ENCODE measurements at places on chromosomes 6 and 20. TPM values are rescaled to one million over a fixed set of nuclear protein-coding genes. Genes with fewer than 3 reads are reported as not detected.
A peak's percentile ranks its signal among the peaks of the same experiment; 100 is the strongest.

DNA sequence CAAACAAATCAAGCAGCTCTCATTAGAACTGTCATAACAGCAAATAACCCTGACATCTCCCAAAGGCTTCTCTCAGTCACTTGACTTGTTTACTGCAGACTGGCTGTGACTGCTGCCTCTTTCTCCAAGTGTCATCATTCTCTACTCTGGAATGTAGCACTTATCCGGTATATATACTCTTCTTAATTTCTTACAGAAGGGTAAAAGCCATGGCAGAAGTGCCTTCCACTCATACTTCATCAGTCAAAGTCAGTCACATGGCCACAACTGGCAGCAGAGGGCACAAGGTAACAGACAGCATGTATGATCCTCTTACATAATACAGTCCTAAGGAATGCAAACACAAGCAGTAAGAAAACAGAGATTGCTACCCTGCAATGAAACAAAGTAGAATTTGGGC, 9.3 kb downstream of the NAPB start:
- peak; percentile 17 for DNase-seq

GRCh38 chr6:122886481-122886880, 97.4 kb downstream of the SMPDL3A start:
- no peak for DNase-seq

The TREML2 gene
- not detected for polyA plus RNA-seq

- no peak for DNase-seq
These were observed 741.4 kb downstream of the HACE1 start for GRCh38 chr6:104118274-104118673.

GRCh38 chr6:163405412-163406309, 8.9 kb upstream of the QKI start:
- DNase-seq: no peak

DNA sequence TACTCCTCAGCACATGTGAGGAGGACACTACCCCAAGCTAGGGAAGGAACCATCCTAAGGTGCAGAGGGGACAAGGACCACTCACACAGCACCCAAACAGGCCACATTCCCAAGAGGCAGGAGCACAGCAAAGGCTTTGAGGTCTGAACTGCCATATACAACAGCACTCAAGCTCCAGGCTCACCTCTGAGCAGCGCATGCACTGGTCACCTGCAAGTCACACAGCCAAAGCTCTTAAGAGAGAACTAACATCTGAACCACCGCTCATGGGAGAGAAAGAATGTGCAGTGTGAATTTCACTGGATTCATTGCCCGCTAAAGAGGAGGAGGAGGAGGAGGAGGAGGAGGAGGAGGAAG, 31.0 kb downstream of the NPEPL1 start:
- DNase-seq: no peak

- DNase-seq: peak; percentile 89
These were observed 38.0 kb upstream of the NR2E1 start for GRCh38 chr6:108127826-108128225.

DNA sequence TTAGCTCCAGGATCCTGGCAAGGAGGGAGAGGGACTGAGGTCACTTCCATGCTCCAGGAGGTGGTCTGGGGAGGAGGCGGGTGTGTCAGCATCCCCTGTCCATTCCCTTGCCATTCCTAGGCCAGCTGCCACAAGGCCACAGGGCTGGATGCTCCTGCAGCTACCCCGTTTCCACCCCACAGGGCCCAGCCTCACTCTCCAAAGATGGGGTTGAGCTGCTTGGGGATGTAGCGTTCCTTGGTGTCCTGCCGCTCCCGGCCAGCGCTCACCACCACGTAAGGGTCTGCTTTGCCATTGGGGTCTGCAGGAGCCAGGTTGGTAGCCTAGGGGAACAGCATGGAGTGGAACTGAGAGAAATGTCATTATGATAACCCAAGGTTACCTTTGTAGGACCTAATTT, 23.0 kb downstream of the ERGIC3 start:
- DNase-seq: no peak

GRCh38 chr6:157368359-157369049, 12.5 kb upstream of the ZDHHC14 start:
- DNase-seq: no peak

- peak; percentile 74 for DNase-seq
These were observed 36.2 kb upstream of the MRPS18A start for GRCh38 chr6:43723737-43724295.

DNA sequence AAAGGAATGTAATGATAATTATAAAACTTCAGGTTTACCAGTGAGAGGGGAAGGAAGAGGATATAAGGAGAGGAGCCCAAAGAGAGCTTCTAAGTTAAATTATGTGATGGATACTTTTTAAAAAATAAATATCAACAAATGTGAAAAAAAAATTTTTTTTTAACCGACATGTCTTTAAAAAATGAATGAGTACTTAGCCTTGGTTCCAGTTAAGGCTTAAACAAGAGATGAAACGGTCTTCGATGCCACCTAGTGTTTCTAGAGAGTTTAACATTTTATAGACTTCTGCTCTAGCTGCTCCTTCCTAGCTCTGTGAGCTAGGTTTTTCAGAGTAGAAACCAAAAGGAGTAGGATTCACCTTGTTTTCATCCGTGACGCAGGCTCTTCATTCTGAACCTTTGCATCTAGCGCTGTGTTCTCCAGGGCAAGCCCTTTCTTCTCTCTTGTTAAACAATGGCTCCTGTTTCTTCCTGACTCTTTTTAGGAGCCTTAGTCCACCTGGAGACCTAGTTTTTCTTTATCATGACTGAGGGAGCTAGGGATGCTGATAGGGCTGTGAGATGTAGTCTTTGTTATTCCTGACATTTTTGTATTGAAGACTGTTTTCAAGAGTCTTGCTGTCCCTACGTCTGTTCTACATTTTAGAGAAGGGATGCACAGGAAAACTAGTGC, 42.4 kb upstream of the GNRH2 start:
- peak; percentile 80 for DNase-seq

DNA sequence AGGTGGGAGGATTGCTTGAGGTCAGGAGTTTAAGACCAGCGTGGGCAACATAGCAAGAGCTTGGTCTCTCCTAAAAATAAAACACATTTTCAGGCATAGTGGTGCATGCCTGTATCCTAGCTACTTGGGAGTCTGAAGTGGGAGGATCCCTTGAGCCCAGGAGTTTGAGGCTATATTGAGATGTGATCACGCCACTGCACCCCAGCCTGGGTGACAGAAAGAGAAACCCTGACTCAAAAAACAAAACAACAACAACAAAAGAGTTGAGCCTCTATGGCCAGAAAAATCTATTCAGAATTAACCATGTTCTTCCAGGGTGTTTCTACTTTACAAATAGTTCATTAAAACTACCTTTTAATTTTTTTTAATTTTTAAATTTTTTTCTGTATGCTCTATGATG, 60.6 kb downstream of the TIAM2 start:
- DNase-seq: no peak

DNA sequence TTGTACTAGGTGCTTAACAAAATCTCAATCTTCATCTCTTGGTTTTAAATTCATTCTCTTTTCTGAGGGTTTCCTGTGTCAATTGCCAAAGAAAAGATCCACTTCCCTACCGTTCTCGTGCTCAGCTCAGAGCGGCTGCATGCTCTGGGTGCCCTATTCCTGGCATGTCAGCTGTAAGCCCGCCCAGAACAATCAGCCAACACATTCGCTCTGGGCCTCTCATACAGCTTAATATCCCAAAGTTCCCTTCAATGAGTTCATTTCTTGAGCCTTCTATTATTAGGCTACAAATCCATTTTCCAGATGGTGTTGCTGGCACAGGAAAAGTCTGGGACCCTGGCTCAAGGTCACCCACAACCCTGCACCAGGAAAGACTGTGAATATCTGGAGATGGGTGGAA, 24.3 kb upstream of the LRFN2 start:
- DNase-seq: no peak

GRCh38 chr6:158414851-158415262, 102.6 kb downstream of the TULP4 start:
- DNase-seq: no peak

- DNase-seq: no peak
These were observed 286.6 kb downstream of the TENT5A start for GRCh38 chr6:81465859-81466258.

GRCh38 chr6:158048589-158048988, 66.9 kb downstream of the SYNJ2 start:
- DNase-seq: no peak

The MCHR2 gene
- not detected for polyA plus RNA-seq

The RPS18 gene
- 3,639 TPM for polyA plus RNA-seq

DNA sequence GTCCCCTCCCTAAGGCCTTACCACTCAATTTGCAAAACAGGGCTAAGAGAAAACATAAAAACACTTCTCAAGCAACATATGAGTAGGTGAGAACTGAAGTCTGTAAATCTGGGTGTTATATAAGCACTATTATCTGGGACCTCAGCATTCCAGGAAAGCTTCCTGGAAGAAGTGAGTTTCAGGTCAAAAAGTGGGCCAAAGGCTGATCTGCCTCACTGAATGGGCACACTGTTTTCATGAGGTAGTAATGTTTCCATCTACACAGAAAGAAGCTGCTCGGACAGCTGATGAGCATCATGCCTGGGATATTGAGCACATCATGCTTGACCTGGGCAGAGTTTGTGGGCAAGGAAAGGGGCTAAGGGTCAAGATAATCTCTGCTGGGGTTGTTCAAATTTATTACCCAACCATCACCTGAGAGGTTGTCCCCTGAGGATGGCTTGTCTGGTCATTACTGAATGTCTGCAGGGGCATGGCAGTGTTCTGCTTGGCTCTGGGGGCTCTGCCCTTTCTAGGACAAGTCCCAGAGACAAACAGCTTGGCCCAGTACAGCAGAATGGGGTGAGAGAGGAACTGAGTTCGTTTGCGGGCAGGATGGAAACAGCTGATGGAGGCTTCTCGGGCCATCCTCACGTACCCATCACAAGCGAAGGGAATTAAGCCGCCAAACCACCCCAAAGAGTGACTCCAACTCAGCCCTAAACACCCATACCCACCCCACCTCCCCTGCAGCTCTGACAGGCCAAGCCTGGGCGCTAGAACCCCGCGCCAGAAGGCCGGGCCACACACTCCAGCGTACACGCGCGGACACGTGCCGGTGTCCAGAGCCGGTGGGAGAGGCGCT, 1.2 kb upstream of the SYNJ2 start:
- DNase-seq: no peak

DNA sequence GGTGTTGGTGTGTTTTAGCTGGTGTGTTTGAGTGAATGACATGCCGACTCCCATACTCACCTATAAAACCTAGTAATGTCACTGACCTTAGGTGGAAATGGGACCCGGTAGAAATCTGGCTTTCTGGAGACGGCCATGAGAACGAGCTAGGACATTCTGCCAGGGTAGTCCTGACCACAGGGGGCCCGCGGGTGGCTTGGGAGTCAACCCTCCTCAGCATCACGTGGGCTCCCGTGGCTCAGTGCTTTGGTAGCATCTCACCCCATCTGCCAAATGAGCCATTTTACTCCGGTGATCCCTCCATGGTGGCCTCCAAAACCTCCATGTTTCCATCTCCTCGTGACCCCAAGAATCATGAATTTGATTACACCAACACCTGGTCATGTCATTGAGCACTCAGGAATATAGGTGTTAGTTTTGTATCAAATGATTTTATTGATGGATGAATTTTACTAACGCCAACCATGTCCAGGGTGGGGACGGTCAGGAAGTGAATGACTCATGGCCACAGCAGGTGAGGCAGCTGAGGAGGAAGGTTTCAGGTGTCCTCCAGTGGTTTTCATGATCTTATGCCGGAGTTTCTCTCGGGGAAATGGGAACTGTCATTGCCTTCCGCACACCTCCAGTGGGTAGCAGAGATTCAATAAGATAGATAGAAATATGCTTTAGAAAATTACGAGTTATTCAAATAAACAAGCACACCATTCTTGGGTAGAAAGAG, 195.0 kb downstream of the SYNDIG1 start:
- DNase-seq: no peak

The AIF1 gene
- polyA plus RNA-seq: not detected

- no peak for DNase-seq
These were observed 9.8 kb downstream of the SNPH start for GRCh38 chr20:1275919-1276318.

GRCh38 chr6:22952097-22952496, 382.7 kb downstream of the HDGFL1 start:
- DNase-seq: no peak

The BICRAL gene
- 3.3 TPM for polyA plus RNA-seq

DNA sequence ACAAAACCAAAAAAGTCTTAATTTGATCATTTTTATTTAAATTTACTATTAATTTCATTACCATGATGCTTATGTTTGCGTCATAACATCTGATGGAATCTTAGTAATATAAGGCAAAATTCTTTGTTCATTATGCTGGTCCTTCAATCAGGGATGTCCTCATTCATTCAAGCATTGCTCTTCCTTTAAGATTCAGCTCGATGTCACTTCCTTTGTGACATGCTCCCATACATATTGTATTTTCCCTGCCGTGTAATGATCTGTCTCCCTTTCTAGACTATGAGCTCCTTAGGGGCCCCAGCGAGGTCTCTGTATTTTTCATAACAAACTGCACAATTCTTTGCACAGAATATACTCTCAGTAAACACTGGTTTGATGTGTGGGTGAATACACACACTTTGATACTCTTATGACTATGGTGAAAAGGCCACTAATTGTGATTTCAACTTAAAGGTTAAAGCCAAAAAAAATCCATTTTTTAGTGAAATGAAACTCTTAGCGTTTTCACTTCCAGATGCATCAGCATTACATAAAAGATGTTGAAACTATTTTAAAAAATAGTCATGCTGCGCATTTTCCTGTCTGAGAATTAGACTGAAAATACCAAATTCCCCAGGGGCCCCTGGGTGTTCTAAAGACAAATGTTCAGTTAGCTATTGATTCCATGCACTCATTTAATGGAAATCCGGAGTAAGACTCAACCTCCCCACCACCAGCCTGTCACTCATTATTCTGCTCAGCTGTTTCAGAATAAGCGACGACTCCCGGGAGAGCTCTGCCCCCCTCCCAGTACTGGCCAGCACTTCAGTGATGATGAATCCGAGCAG, 169.7 kb downstream of the ATXN1 start:
- DNase-seq: no peak

DNA sequence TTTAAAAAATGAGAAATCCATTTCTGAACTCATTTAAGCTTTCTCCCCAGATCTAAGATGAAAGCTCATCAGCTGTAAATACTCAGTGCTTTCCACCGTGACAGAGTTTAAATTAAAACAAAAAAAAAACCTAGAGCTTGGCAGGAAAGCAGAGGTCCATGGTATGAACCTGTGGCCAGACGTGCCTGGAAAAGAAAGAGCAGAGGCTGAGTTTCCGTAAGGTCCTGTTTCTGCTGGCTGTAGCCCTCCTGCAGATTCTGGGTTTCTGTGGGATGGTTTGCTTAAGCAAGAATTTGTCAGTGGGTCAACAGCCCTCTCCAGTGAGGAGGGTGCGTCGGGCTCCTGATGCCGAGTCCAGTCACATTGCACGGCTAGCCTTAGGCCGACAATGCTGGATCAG, 383.2 kb downstream of the SAMD5 start:
- DNase-seq: no peak

The SOX18 gene
- polyA plus RNA-seq: 1.3 TPM

The TMEM200A gene
- not detected for polyA plus RNA-seq

The CCN2 gene
- 47.4 TPM for polyA plus RNA-seq

GRCh38 chr6:11552442-11552841, 14.9 kb downstream of the TMEM170B start:
- no peak for DNase-seq

The EBF4 gene
- polyA plus RNA-seq: 2.8 TPM

GRCh38 chr20:59027741-59028320, 4.3 kb downstream of the ATP5F1E start:
- no peak for DNase-seq

GRCh38 chr6:91874971-91875370, 1288.1 kb upstream of the MAP3K7 start:
- DNase-seq: no peak

The PDSS2 gene
- 7.2 TPM for polyA plus RNA-seq

- DNase-seq: no peak
These were observed 17.7 kb upstream of the CDH4 start for GRCh38 chr20:61234224-61234890.

- DNase-seq: no peak
These were observed 117.0 kb downstream of the ERMARD start for GRCh38 chr6:169868458-169868857.
